Suppressor macrophage treated with lipopolysaccharide for 1 hour (primary cell): ENCODE measurements at places on chromosomes 6 and 20.

DNA sequence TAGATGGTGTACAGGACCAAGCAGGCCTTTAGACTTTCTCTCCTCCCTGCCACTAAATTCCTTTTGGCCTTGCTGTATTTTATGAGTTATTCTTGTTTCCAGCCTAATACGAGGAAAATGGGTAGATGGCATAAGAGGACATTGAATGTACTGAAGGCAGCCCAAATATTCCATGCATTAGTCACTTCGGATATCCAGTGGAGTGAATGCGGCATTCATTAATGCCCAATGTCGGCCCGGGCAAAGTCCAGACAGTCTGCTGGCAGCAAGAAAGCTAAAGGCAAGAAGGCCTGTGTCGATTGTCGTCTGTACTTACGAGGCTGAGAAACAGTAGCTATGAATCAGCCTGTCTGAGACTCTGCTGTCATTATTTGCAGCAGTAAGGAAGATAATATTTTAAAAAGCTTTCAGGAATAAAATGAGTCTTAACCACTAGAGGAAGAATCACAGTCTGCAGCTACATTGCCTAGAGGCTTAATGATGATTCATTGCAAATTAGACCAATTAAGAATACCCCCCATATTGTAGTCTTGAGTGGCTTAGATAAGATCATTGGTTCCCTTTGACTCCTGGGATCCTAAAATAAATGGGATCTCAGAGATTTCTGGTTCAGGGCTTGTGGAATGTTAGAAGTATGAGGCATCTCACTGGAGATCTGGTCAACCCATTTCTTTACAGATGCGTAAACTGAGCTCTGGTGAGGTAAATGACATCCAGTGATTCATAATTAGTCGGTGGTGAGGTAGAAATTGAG lies 534.1 kb upstream of the JAG1 start:
- DNase-seq = no peak

- no peak for DNase-seq
These were observed 14.3 kb upstream of the PIM1 start for GRCh38 chr6:37155394-37156312.

GRCh38 chr6:136791296-136792094 lies 782 bp downstream of the MAP3K5 start:
- DNase-seq = peak; percentile 64

- DNase-seq = no peak
These were observed 40.6 kb upstream of the BMP6 start for GRCh38 chr6:7685276-7685675.

DNA sequence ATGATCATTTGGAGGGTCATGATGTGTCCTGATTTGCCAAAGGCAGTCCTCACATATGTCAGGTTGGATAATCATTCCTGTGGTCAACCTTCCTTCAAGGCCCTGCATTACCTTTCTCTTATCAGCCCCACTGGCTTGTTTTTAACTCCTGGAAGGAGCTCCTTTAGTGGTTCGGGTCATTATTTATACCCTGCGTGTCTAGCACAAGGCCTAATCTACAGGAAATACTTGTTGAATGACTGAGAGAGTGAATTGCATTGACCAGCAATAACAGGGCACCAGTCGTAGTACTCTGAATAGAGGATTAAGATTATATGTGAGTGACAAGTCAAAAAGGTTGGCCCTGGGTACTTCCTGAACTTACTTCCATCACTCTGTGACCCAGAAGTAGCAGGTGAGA lies 4.5 kb downstream of the HIVEP2 start:
- DNase-seq = no peak
